Activated gamma-delta T cell (primary cell): ENCODE measurements at places on chromosomes 1 and 21.

DNA sequence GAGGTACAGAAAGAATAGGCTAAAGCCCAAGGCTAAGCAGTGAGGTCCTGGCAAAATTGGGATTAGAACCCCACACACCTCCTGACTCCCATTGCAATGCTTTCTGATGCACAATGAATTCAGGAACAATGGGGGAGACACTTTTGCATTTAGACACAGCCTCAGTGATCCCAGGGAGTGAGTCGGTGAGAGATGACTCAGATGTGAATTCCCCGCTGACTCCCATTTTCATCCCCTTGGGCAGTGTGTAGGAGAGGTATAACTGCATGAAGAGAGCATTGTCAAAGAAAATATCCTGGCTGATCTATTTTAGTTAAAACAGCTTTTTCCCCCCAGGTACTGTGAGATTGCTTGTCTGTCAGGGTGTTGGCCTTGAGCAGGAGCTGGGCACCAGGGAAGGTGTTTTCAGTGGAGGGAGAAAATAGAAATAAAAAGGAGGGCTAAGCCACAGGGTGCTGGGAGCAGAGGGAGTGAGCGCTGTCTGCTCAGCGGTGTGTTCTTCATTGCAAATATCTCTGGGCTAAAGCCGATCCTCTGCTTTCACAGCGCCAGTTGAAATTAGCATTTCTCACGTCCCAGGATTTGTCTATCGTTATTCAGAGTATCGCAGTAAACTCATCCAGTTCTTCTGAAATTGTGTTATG is 247.7 kb upstream of the PTBP2 start:
- no peak for DNase-seq

DNA sequence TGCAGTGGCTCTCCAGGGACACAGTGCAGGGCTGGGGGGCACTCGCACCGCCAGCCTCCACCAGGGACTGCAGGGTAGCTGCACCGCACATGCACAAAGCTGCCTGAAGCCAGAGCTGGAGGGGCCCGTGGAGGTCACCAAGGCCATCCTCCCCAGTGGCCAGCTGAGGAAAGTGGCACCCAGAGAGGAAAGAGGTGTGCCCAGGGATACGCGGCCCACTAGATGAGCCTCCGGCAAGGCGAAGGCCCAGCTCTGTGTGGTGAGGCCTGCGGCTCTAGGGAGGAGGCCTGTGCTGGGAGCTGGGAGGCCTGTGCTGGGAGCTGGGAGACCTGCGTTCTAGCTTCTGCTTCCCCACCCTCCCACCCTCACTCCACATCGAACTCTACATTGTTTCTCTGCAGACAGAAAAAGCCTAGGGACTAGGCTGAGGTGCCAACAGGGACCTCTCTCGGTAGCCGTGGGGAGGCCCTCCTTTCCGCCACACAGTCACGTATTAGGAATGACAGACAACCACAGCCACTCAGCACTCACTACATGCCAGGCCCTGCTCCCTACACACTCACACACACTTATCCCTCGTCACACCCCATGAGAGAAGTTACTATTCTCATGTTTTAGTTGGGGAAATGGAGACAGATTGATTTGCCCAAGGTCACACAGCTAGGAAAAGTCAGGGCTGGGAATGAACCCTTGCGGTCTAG is 921 bp upstream of the ASCL5 start:
- no peak for DNase-seq

DNA sequence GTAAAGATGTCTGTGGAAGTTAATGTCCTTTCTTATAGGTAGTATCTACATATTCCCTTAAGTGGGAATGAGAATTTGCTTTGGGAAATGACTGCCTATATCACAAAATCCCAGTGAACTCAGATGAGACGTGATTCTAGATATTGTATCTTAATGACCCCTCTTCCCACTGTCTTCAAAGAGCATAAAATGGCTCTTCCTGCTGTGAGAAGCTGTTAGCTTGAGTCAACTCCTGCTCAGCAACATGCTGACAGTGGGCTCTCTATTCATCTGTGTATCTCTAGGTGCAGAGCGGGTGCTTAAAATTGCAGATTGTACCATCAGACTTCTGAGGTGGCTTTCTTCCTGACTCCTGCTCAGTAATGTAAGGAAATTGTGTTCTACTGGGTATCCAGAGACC is 100.6 kb downstream of the SPAG17 start:
- DNase-seq: no peak

- DNase-seq: no peak
Measured at GRCh38 chr1:43184995-43185394, 12.9 kb downstream of the CFAP57 start.

DNA sequence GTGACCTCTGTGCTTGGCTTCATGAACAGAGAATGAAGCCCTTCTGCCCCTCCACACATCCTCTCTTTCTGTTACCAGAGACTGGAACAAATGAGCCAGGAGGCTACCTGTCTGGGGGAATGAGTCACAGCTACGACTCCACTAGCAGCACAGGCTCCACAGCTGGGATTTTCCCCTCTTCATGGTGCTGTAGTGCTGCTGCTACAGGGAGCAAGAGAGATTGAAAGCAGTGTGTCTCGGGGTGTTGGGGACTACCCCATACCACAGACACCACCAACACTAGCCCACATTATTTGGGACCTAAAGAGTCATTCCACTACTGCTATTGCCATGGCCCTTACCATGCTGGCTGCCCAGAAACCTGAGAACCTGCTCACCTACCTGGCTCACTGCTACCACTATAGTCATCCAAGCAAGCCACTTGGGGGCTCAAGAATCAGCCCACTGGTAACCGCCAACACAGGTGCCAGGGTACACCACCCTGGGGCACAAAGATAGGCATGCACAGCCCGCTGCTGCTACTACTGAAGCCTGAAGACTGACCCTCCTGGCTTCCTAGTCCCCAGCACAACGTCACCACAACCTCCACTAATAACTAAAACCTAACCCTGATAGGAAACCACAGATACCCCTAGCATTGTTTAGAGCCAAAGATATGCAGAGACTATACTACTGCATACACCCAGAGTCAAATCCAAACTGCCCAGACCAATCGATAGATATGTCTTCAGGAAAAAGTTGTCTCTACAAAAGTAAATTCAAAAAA is 17.7 kb downstream of the CD1E start:
- no peak for DNase-seq

DNA sequence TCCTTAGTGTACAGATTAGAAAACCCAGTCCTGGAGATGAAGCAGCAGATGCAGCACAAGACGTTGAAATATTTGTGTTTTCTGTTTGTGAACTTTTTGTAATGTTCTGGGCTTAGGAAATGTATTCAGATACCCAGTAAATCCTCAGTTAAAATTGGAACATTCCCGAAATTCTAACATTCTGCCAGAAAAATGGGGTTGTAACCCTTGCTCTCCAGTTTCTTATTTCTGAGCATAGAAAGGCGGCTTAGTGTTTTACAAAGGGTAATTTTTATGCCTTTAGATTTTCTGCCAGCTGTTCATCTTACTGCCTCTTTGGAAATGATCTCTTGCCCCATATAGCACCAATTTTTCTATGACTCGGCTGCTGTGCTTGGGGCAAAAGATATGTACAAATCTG is 20.6 kb downstream of the DDI2 start:
- DNase-seq: no peak

DNA sequence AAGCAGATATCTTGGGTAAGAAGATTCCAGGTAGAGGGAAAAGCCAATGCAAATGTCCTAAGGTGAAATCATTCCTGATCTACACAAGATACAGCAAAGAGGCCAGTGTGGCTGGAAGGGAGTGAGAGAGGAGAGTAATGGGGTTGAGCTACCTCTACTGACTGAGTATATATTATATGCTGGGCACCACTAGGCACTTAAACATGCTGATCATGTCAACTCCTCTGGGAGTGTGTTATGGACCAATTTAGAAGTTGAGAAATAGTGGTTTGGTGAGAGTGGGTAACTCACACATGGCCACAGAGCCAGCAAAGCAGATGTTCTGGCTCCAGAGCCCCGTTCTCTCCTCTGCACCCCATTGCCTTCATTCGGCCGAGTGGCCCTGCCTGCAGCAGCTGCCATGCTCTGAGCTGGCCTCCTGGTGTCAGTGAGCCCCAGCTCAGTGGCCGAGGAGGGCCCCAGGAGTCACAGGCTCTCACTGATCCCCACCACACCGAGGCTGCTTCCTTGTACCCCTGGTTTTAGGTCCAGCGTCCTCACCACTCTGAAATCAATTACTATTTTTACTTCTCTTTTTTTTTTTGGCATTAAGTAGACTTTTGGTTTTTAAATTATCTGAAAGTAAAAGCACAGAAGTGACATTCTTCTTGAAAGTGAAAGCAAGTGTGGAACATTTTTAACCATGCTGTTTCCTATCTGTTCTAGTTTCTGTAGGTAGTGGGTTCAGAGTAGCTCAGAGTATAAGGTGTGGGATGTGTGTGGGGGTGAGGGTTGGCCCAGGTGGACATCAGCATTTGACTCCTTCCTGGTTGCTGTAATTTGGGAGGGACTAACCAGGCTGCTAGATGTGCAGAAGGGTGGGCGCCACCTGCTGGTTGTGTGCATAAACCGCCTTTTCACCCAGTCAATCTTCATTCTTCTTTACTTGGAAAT is 45.8 kb upstream of the CRNN start:
- DNase-seq: no peak

- DNase-seq: no peak
Measured at GRCh38 chr21:26025536-26026512, 144.7 kb downstream of the APP start.

GRCh38 chr1:203776636-203777035 is 11.7 kb downstream of the LAX1 start:
- DNase-seq: no peak

GRCh38 chr21:45265721-45266517 is 21.8 kb downstream of the POFUT2 start:
- no peak for DNase-seq

- DNase-seq: no peak
Measured at GRCh38 chr1:6538956-6539355, 15.4 kb downstream of the NOL9 start.

GRCh38 chr1:119011706-119012105 is 23.6 kb upstream of the TBX15 start:
- DNase-seq: no peak

DNA sequence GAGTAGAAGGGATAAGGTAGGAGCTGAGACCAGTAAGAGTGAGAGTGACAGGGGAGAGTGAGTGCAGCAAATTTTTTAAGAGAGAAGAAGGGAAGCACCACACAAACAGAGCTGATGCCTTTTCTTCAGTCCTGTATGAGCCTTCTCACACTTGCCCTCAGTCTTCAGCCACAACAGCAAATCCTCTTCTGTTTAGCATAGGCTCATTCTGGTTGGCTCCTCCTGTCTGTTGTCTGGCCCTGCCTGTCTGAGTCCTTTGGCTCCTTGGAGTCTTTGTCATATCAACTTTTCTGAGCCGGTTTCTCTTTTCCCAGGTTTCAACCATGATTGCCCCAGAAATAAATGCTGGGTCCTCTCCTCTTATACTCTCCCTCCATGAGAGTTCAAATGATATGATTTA is 12.7 kb upstream of the CASQ1 start:
- no peak for DNase-seq

DNA sequence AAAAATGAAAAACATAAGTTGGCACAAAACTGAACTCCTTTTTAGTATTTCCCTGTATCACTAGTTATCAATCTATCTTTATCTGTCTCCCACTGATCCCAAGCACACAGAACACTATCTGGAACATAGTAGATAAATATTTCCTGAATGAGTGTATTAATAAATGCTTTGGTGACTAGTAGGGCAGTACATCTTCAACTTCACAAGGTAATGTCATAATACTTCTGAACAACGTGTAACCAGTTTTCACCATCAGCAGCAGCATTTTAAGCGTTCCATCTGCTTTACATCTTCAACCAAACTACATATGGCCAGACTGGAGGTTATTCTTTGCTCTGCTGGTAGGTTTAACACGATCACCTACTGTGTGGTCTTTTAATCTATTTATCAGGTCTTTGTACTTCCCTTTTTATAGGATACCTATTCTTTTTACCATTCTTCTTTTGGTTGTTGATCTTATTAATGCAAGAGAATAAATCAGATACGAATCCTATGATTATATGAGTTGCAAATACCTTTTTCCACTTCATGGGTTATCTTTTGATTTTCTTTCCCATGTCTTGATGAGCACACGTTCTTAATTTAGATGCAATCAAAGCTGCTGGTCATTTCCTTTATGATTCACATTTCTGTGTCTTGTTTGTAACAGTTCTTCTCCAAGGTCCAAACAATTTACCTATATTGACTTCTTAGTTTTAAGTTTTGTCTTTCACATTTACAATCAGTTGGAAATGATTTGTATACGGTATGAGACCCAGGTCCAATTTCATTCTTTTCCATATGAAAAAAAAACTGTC is 16.3 kb downstream of the GPBP1L1 start:
- no peak for DNase-seq

GRCh38 chr1:27940870-27941560 is 6.2 kb downstream of the SMPDL3B start:
- no peak for DNase-seq

- DNase-seq: no peak
Measured at GRCh38 chr1:4681026-4681425, 26.6 kb downstream of the AJAP1 start.

DNA sequence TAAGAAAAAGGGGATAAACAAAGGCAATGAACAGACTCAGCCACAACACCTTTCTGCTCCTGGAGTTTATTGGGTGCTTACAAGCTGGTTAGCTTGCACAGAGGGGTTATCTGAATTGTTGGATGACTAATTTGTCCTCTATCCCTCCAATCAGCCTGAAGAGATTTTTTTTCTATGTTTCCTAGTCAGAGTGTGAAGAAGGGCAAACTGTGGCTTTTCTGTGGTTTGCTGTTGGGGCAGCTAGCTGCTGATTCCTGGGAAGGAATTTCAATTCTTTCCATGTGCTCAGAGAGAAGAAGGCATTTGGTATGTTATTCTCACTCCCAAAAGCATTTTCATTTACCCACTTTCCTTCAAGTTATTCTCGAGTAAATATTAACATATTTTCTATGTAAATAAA is 48.6 kb downstream of the PCP4 start:
- no peak for DNase-seq

- no peak for DNase-seq
Measured at GRCh38 chr1:201955729-201956143, 433 bp downstream of the TIMM17A start.

- no peak for DNase-seq
Measured at GRCh38 chr1:94218332-94218731, 19.1 kb downstream of the ARHGAP29 start.

- DNase-seq: no peak
Measured at GRCh38 chr1:153040950-153041631, at the start of gene SPRR2D. TSS of gene SPRR2D (minus strand) at chr1:153041120. CDS start at chr1:153040346, 774 bp downstream.

- no peak for DNase-seq
Measured at GRCh38 chr1:103129255-103129654, 20.9 kb upstream of the COL11A1 start.

GRCh38 chr1:162847839-162848453 is 13.0 kb downstream of the CCDC190 start:
- DNase-seq: no peak

DNA sequence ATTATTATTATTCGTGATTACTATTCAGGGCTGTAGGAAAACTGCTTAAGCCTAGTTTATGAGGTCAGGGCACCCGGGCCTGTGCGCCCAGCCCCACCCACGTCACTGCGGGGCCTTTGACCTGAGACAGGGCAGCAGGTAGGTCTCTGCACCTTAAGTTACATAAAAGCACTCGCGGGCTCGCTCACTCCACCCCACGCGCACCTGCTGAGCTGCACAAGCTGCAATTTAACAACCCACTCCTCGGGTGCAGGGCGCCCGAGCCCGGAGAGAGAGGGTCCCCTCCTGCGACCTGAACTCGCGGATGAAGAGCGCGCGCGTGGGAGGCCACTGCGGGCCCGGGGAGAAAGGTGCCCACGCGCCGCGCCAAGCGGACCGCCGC is 477 bp downstream of the ICMT start:
- no peak for DNase-seq
